Placental pericyte (primary cell): ENCODE measurements at places on chromosomes 12 and 14. TPM values are rescaled to one million over a fixed set of nuclear protein-coding genes. Genes with fewer than 3 reads are reported as not detected.

ETFRF1 gene
- total RNA-seq: 15.1 and 17.2 TPM in 2 replicates

POTEM gene
- total RNA-seq: not detected in 2 replicates

PKP2 gene
- 3.7 and 39.6 TPM in 2 replicates for total RNA-seq

TMEM132D gene
- total RNA-seq: not detected in 2 replicates

CLSTN3 gene
- total RNA-seq: 6.4 and 12.9 TPM in 2 replicates

ASIC1 gene
- 0.72 and 3.5 TPM in 2 replicates for total RNA-seq

ADGRD1 gene
- 3.5 TPM in 1 of 2 replicates, not detected in the other for total RNA-seq

CLECL1 gene
- total RNA-seq: not detected in 2 replicates

GPR84 gene
- total RNA-seq: not detected in 2 replicates

CPNE6 gene
- under 0.01 TPM in 1 of 2 replicates, not detected in the other for total RNA-seq

DLST gene
- 88.0 and 99.2 TPM in 2 replicates for total RNA-seq

P2RX7 gene
- 0.14 and 2.8 TPM in 2 replicates for total RNA-seq

C1R gene
- total RNA-seq: 23.2 and 300 TPM in 2 replicates

FAR2 gene
- 0.22 and 3.7 TPM in 2 replicates for total RNA-seq

CPM gene
- 1.5 and 7.3 TPM in 2 replicates for total RNA-seq

LRTM2 gene
- not detected in 2 replicates for total RNA-seq

MFAP5 gene
- total RNA-seq: under 0.01 and 0.86 TPM in 2 replicates

TSPAN19 gene
- not detected in 2 replicates for total RNA-seq

CGRRF1 gene
- total RNA-seq: 9.4 and 14.5 TPM in 2 replicates

MYO1H gene
- total RNA-seq: not detected in 2 replicates

CYP46A1 gene
- total RNA-seq: 0.14 TPM in 1 of 2 replicates, not detected in the other

KMT2D gene
- total RNA-seq: 42.5 and 43.3 TPM in 2 replicates

SERPINA10 gene
- not detected in 2 replicates for total RNA-seq

GRIP1 gene
- total RNA-seq: 0.14 and 0.44 TPM in 2 replicates
